Forelimb muscle (tissue), 1 donor: ENCODE measurements at places on chromosomes 3 and 15.

DNA sequence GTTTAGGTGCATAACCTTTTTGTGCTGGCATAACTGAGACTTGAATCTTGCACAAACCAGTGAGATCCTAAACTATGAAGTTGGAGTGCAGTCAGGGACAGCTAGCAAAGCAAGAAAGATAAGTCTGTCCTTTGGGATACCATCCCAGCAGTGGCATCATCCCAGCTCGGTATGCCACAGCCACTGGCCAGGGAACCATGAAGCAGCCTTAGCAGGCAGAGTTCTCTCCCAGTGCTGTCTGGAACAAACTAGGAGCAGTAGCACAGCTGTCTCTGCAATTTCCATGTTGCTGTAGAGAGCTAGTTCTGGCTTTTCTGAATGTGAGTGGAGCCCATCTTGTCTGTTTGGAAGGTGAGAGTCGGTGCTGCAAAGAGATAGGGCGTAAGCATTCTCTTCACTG, 130.3 kb downstream of the DTWD1 start:
- DNase-seq, result no peak

DNA sequence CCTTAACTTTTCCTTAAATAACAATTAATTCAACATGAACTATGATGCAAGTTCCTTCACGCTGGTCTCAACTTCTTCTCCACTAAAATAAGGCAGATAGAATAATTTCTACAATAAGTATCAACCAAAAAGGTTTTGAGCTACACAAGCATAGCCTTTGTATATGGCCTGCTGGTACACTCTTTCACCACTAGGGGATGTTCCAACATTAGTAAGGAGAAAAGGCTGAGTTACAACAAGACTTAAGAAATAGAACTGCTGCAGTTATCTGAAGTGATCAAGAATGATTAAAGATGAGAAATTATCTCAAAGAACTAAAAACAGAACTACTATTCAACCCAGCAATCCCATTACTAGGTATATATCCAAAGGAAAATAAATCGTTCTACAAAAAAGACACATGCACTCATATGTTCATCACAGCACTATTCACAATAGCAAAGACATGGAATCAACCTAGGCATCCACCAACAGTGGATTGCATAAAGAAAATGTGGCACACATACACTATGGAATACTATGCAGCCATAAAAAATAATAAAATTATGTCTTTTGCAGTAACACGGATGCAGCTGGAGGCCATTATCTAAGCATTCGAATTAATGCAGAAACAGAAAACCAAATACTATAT, 14.4 kb downstream of the ATP13A3 start:
- no peak for DNase-seq

DNA sequence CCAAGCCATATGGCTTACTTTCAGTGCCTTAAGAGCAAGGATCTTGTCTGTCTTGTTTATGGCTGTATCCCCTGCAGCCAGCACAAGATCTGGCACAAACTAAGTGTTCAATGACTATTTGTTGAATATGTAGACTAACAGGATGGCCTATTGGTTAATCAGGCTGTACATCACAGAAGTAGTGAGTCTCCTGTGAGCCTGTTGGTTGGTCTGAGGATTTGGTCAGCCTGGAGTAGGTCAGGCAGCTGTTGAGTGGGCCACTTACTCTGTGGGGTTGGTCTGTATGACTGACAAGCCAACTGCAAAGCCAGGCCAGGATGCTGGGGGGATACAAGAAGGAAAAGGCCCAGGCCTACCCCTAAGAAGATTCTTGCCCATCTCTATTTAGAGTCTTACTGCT, 33.4 kb upstream of the CILP start:
- DNase-seq, result no peak

GRCh38 chr3:117439812-117440211, 730.2 kb downstream of the TUSC7 start:
- peak; percentile 6 for DNase-seq

DNA sequence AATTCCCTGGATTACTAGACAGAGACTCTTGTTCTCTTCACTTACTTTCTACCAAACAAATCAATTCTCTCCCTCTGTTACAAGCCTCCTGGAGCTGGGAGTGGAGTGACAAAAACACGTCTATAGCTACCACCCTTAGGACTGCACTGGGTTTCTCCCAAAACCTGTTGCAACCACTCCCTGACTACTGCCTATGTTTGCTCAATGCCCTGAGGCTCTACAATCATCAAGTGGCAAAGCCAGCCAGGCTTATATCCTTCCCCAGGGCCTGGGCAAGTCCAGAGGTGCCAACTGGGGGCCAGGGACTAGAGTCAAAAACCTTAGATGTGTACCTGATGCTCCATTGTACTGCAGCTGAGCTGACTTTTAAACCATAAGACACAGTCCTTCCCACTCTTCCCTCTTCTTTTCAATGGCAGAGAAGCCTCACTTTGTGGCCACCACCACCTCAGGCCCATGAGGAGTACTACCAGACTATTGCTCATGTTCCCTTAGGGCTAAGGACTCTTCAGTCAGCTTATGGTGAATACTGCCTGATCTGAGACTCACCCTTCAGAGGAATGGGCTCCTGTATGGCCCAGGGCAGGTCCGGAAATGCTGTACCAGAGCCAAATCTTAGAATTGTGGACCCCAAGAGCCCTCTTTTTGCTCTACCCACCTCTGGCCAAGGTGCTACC, 125.4 kb upstream of the PLCL2 start:
- no peak for DNase-seq

DNA sequence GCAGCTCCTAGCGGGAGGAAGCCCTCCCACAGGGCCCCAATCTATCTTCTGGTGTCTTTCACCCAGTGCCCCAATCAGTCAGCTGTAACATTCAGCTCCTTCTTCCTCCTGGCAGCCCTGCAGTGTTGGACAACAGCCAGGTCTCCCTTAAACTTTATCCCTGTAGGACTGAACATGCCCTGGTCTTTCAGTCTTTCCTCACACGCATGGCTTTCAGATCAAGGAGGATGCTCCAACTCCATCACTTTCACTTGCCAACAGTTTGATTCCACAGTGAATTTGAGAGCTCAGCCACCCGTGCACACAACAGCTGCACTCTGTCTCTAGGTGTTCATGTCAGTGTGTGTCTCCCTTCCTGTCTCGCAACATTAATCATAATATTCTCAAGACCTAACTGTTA, 28.5 kb upstream of the LRRC34 start:
- DNase-seq, result no peak

GRCh38 chr15:63374686-63375520, 6.7 kb downstream of the CA12 start:
- peak; percentile 38 for DNase-seq

DNA sequence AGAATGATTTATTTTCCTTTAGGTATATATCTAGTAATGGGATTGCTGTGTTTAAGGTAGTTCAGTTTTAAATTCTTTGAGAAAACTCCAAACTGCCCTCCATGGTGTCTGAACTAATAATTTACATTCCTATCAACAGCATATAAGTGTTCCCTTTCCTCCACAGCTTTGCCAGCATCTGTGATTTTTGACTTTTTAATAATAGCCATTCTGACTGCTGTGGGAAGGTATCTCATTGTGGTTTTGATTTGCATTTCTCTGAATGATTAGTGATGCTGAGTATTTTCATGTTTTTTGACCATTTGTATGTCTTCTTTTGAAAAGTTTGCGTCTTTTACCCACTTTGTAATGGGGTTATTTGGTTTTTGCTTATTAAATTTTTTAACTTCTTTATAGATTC, 571.6 kb upstream of the CCDC54 start:
- DNase-seq, result no peak

DNA sequence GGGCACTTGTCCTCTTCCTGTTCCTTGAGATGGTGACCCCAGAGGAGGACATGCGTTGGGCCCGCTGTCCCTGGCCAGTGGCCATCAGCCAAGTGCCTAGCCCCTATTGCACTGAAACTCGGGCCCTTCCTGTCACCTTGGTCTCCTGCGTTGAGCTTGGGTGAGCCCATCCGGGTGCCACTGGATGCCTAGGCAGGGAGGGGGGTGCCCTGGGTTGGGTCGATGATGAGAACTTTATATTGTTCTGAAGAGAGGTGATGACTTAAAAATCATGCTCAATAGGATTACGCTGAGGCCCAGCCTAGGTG, 221.8 kb downstream of the SNRPN start:
- DNase-seq, result no peak

GRCh38 chr3:103818800-103819199, 1384.0 kb downstream of the ZPLD1 start:
- no peak for DNase-seq

- DNase-seq, result no peak
Observed at GRCh38 chr15:39598186-39598850, 17.4 kb downstream of the THBS1 start.

DNA sequence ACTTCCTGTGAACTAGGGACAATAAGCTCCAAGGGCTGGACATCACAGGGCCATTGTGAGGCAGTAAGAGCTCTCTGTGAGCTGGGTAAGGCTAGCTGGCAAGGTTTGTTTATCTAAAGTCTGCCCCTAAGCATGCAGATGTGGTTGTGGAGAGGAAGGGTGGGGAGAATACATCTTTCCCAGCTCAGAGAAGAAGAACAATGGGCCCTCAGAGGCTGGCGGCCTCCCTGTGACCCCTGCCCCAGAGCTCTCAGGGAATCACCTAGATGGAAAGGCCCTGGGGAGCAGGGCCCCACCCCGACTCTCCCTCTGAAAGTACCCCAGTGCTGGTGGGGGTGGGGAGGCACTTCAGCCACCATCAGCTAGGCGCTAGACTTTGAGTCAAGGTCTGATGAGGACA, 4.3 kb upstream of the AP3B2 start:
- DNase-seq, result no peak

GRCh38 chr3:115862099-115862498, 238.8 kb downstream of the GAP43 start:
- DNase-seq, result no peak

- no peak for DNase-seq
Observed at GRCh38 chr3:173920386-173920785, 522.8 kb downstream of the NLGN1 start.

DNA sequence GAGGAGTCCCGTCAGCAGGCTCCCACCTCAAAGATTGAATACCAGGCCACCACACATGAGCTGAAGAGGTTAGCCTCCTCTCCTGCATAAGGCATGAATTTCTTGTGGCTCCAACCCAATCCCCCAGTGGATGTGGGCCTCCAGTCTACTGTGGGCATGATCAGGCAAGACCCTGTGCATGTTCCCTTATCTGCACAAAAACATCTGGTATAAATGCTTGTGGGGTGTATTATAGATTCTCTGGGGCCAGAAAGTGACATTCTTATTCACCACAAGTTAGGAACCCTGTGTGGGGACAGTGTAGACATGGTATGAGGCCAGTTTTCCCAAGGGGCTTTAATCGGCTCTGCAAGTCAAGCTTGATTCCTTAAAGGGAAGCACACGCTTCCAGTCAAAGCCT, 18.2 kb upstream of the UBP1 start:
- no peak for DNase-seq
